ENCODE measurements at places on chromosomes 7 and 10.

- no peak for DNase-seq
These were observed 160.0 kb upstream of the SHH start for GRCh38 chr7:155972247-155972646.

DNA sequence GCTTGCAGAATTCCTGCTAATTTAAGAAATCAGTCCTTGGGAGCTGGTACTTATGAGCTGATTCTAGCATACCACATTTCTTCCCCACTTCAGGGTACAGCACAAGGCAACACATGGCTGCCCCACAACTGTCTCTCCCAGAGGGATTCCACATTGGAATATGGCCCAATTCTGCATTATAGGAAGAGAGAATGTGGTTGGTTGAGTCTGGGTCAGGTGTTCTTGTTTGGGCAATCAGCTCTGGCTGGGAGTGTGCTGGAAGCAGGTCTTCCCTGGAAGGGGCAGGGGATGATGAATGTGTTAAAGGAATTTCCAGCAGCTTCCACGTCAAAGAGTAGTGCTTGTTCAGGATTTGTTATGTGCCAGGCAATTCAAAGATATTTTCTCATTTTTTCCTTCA is 95.7 kb downstream of the BUB3 start:
- no peak for DNase-seq

DNA sequence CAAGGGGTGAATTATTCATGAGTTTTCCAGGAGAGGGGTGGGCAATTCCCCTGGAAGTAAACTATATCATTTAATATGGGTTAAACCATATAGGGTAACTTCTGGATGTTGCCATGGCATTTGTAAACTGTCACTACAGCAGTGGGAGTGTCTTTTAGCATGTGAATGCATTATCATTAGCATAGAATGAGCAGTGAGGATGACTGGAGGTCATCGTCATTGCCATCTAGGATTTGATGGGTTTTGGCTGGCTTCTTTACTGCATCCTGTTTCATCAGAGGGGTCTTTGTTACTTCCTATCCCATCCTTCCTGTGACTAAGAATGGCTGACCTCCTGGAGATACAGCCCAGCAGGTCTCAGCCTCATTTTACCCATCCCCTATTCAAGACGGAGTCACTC is 139.5 kb upstream of the PRKCQ start:
- DNase-seq: no peak

- DNase-seq: no peak
These were observed 8.8 kb upstream of the EPHB4 start for GRCh38 chr7:100835903-100836811.

DNA sequence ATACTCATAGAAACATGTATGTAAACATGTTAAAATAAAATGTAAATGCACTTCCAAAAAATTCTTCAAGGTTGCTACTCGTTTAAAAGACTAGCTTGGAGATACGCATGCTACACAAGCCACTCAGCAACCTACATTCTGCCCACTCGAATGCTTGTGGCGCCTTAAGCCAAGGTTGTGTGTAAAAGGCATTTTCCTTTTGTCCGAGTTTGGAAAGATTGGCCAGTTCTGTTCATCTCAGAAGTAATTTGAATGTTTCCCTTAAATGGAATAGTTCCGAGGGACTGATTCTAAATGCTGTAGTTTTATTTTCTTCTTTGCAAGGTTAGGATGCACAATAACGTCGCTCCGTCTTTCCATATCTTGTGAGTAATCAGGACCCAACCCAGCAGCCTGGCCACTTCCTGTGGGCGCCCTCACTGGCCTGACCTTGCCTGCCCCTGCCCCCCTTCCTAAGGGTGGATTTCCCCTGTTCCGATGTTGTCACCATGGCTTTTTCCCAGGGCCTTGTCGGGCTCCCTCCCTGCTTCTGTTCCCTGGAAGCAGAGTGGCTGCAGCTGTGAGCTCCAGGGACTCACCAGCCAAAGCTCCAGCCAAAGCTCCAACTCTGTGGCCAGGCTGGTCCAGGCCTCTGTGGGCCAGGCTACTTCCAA is 70.6 kb downstream of the PTPRE start:
- DNase-seq: no peak

DNA sequence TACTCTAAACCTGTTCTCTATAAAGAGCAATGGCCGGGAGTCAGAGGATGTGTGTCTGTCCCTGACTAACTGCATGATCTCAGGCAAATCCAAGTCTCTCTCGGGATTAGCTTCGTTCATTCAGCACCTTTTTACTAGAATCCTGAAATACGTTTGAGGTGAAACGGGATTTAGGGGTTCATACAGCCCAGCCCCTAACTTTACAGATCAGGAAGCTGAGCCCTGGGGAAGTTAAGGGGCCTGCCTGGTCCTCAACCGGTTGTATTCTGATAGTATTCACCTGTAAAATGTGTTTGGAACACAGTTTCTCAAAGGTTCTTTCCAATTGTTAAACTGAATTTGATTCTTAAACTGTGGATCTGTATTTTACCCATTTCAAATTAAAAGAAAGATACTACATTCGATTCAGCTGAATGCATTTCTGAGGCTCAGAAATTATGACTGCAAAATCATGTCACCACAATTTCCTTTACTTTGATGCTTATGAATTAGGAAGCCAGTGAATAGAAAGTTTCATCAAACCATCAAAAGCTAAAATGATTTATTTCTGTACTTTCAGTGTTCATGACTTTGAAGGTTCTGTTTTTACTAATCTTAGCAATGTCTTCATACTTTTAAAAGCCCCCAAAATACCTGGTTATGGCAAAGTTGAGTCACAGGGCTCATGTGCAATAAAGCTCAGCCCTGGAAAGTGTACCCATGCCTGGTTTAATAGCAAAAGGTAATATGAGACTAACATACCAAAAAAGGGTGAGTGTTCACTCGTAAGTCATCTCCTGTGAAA is 28.9 kb upstream of the EZH2 start:
- peak; percentile 19 for DNase-seq

- DNase-seq: no peak
These were observed 136.9 kb downstream of the MBL2 start for GRCh38 chr10:52635651-52636050.

DNA sequence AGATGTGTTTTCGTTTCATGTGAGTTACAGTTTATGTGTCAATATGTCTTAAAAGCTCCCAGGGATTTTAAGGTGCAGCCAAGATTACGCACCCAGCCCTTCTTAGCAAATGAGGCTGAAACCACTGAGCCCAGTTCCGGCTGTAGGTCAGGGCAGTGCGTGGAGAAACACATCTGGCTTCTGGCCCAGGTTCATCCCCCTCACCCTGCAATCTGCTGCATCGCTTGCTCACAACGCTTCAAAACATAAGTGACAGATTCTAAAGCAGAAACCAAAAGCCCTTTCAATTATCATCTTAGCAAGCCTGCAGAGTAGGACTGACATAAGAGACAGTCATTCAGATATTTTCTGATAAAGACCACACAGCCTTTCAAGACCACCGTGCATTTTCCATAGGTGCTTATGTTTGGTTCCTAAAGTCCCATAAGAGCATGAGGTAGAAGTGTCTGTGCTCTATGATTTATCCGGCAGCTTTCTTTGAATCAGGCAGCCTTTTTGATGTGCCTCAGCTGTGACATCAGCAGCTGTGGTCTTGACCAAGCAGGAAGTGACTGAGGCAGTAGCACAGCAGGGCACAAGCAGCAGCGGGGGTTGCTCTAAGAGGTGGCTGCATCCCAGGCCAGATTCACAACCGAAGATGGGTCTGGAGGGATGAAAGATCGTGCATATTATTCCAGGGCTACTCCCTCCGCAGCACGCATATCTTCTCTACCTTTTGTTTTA is 72.1 kb upstream of the LYZL2 start:
- DNase-seq: peak; percentile 87

Data from OCI-LY7 (cell line).